Retina (tissue), 1 donor: ENCODE measurements at places on chromosomes 16 and 17.
A peak's percentile ranks its signal among the peaks of the same experiment; 100 is the strongest.

DNA sequence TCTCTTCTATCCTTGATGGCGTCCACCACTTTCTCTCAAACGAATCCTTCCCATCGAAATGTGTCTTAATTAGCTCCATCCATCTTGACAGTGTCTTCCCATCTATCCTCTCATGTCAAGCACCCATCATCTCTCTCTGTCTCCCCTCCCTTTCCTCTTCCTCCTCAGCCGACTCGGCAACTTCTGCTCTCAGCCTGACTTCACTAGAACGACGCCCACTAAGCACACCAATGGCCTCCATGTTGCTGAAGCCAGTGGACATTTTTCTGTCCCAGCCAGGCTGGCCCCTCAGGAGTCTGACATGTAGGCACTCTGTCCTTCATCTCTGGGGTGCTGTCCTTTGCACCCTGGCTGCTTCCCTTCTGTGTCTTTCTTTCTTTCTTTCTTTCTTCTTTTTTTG, 2.5 kb upstream of the SPATA20 start:
- DNase-seq: no peak

GRCh38 chr17:70295329-70295728, 126.0 kb downstream of the KCNJ2 start:
- DNase-seq: no peak

DNA sequence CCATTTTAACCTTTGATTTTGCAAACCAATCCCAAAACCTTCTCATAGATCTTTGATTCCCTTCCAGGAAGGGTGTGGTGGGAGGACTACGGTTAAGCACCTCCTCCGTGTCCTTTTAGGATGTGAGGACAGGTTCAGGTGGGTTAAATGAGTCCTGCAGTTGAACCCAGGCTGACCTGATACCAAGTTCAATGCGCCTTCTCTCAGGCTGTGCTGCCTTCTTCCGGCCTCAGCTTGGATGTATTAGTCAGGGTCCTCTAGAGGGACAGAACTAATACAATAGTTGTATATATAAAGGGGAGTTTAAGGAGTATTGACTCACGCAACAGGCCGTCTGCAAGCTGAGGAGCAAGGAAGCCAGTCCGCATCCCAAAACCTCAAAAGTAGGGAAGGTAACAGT, 10.5 kb upstream of the CSF3 start:
- DNase-seq: no peak

- peak; percentile 29 for DNase-seq
Observed at GRCh38 chr17:78366109-78366848, 6.4 kb upstream of the SOCS3 start.

GRCh38 chr17:64223283-64223682, 39.8 kb downstream of the TEX2 start:
- no peak for DNase-seq

DNA sequence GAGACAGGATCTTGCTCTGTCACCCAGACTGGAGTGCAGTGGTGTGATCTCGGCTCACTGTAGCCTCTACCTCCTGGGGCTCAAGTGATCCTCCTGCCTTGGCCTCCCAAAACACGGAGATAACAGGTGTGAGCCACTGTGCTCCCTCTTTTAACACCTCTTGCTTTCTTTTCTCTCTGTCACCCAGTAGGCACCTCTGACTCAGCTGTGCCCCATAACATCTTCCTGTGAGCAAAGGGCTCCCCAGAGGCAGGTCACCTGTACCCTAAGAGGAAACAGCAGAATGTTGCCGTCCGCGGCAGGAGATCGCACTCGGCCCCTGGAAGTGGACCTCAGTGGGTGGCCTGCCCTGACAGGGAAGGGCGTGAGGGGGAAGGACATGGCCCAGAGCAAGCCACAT, 918 bp upstream of the NLRC3 start:
- DNase-seq: no peak

- DNase-seq: peak; percentile 84
Observed at GRCh38 chr17:81398176-81398831, 3.0 kb downstream of the BAHCC1 start.

DNA sequence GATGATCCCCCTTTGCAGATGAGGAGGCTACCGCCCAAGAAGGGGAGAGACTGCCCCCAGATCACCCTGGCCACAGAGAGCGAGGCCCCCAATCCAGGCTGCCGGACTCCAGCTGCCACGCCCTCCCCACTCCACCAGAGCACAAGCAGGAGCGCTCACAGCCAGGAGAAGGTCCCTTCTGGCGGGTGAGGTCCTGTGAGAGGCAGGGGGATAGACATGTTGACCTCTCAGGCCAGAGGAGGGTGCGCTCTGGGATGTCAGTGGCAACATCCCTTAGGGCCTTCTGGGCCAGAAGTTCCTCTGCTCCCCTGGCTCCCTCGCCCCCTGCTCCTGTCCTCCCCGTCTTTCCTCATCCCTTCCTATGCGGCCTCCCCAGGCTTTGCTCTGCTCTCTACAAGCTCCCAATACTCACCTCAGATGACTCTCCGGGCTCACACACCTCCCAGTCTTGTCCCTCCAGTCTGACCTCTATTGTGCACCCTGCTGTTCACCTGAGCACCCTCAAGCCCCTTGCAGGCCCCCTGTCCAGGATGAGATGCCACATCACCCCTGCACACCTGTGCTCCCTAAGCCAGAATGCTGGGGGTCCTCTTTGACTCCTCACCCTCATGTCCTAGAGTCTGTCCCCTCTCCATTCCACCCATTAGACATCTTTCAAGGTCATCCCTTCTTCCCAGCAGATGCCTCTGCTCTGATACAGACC, 5.0 kb upstream of the NXPH3 start:
- DNase-seq: no peak

GRCh38 chr17:11023639-11024479, 186.0 kb upstream of the PIRT start:
- no peak for DNase-seq

- DNase-seq: no peak
Observed at GRCh38 chr17:65028545-65028843, 28.0 kb downstream of the GNA13 start.

GRCh38 chr17:67007266-67007665, 37.1 kb upstream of the CACNG1 start:
- no peak for DNase-seq

DNA sequence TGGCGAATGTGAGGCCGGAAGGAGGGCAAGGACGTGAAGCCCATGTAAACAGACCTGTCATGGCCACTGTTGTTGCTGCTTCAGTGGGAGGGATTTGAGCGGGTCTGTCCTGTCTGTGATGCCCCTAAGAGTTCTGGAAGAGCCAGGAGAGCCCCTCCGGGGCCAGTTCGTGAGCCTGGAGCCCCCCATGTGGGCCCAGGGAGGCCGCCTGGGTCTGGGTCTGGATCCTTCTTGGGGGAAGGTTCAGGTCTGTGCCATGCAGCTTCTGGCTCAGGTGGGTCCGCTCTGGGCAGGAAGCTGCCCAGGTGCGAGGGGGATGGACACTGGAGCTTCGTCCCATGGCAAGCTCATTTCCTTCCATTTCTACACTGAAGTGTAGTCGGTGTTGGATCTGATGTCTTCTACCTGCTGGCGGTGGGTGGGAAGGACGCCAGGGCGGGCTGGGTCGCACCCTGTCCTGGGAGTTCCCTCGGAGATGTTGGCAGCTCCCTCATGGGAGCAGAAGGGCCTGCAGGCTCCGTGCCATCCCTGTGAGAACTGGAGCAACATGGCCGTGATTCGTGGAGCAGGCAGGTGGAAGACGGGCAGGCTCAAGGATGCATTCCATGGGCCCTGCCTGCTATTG, 11.2 kb upstream of the WFIKKN1 start:
- no peak for DNase-seq

DNA sequence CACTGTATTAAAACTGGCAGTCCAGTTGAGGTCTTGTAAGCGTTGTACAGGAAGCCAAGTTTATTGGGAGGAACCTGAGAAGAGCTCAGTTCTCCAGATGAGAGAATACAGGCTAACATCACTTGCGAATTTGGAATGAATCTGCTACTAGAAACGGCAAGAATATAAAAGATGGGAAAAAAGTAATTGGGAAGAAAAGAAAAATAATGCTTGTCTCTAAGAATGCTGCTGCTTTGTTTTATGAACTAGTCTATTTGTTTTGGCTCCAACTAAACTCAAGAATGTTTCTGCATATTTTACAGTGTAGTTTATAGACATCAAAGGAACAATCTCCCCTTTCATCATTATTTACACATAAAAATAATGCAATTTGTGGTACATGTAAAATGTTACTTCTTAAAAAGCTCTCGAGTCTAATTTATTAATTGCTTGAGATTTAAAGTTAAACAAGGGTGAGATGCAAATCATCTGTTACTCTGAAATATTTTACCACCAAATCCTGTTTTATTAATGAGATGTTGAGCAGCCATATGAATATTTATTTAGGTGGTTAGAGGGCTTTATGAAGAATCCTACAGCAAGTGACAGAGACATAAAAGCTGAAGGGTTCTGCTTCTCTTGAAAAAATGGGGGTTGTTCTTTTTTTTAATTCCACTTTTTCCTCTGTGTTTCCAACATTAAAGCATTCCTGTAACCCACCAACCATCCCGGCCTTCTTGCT, 162.1 kb upstream of the AXIN2 start:
- no peak for DNase-seq

GRCh38 chr16:72123426-72123825, 29.8 kb downstream of the DHX38 start:
- no peak for DNase-seq

- no peak for DNase-seq
Observed at GRCh38 chr16:65249768-65250167, 127.9 kb upstream of the CDH11 start.

DNA sequence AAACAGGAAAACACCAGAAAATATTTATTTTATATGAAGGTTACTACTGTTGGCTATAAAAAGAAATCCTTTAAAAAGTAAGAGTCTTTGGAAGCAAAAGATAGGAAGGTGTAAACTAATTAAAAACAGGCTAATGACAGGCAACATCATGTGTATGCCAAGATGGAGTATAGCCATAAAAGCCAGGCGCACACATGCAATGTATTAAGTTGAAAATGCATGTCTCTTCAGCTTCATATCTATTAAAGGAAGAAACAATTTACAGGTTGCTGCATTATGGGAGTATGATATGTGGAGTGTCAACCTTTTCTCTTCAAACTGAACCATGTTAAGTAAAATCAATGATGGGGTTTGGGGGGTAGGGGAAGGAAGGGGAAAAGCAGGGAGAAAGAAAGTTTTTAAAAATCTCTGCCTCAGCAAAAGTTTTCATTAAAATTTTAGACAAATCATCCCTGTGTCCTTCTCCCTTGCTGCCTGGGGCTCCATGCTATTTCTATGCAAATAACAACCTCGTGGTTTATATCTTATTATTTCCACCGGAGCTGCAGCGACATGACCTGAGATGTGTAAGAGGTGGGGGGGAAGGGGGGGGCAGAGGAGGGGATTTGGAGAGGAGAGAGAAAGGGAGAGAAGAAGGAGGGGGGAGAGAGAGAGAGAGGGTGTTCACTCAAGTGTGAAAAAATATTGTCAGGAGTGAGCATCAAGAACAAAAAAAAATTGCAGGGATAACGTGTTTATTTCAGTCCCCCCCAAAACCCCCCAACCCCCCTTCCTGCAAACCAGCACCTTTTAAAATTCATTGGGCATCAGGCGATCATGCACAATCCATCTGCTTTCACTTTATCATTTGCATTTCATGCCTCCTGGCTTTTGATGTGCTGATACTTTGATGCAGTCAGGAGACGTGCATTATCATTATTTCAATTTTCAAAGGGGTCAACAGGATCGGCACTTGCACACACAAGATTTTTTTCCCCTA, 197.6 kb downstream of the AATF start:
- DNase-seq: peak; percentile 22

- peak; percentile 59 for DNase-seq
Observed at GRCh38 chr17:41777157-41777573, 9.3 kb downstream of the JUP start.

- DNase-seq: no peak
Observed at GRCh38 chr16:48682971-48683370, 73.0 kb upstream of the N4BP1 start.

GRCh38 chr17:19433255-19433654, 22.2 kb downstream of the RNF112 start:
- no peak for DNase-seq

- DNase-seq: peak; percentile 75
Observed at GRCh38 chr16:74667255-74667700, 601 bp upstream of the RFWD3 start.

DNA sequence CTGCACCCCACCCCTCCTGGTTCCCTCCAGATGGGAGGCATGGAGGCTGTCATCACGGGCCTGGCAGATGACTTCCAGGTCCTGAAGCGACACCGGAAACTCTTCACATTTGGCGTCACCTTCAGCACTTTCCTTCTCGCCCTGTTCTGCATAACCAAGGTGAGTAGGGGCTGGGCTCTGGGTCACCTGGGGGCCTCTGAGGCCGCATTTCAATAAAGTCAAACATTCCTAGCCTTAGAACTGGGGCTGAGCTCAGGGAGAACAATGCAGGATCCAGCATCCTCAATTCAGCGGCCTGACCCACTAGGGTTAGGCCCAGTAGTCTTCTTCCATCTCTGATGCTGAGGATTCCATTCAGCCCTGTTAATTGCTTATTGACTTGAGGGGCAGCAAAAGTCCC, 42.1 kb downstream of the SLC6A2 start:
- no peak for DNase-seq

DNA sequence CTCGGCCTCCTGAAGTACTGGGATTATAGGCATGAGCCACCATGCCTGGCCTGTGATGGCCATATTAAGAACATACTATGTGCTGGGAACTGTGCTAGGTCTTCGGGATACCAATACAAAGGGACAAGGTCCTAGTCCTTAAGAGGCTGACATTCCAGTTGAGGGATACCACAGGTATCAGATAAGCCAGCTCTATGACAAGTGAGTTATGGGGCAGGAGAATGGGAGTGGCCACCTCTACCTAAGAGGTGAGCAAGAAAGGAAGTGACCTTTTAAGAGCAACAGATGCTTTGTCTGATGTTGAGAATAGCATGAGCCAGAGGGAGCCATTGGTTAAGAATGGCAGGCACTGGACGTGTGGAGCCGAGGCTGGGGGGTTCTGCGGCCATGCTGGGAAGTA, 27.0 kb downstream of the ADORA2B start:
- no peak for DNase-seq

- DNase-seq: peak; percentile 72
Observed at GRCh38 chr17:1931844-1932579, 93.1 kb downstream of the RTN4RL1 start.

DNA sequence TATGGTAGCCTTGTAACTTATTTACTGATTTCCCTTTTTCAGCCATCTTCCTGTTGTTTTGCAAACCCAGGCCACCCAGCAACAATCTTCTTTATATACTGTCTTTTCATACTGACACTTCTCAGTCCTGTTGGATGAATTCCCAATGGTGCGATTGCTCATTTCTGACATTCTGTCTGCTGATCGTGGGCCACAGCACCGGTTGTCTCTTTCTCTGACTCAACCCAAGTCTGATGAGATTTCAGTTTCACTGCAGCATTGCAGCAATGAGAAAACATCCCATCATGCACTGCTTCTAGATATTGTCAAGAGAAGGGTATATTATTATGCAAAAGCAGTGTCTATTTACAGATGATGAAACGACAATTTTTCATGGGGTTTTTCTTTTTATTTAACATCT, 349.2 kb upstream of the HSBP1 start:
- no peak for DNase-seq

- DNase-seq: peak; percentile 84
Observed at GRCh38 chr17:1055751-1056645, 59.1 kb downstream of the TIMM22 start.

DNA sequence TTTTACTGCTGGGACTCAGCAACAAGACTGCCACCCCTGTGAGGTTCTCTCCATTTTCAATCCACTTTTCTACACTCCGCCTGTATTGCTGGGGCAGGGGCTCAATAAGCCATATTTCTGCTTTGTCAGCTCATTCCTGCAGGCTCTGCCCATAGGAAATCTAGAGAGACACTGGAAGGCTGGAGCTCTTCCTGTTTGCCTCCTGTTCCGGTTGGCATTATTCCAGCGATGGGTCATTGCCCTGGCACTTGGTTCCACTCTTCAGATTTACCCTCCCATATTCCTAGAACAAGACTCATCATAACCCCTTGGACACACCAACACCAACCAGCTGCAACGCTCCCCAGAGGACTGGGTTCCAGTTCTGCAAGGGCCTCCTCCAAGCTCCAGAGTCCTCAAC, 210.4 kb downstream of the CA10 start:
- no peak for DNase-seq
